RPMI8226 (cell line): ENCODE measurements at places on chromosomes 4 and X.

GRCh38 chr4:62399242-62399641 is 1199.1 kb downstream of the ADGRL3 start:
- DNase-seq: peak; percentile 3

- no peak for DNase-seq
Measured at GRCh38 chrX:103722505-103722904, 11.8 kb downstream of the TMEM31 start.

GRCh38 chrX:154714925-154715324 is 36.0 kb downstream of the GAB3 start:
- peak; percentile 59 for DNase-seq

- DNase-seq: no peak
Measured at GRCh38 chr4:140854168-140854567, 98.0 kb upstream of the TBC1D9 start.

GRCh38 chr4:138864961-138865720 is 150.4 kb upstream of the NOCT start:
- DNase-seq: no peak

- DNase-seq: peak; percentile 38
Measured at GRCh38 chr4:48109413-48110263, 24.4 kb downstream of the TXK start.

- DNase-seq: no peak
Measured at GRCh38 chr4:148025981-148026380, 294.1 kb downstream of the ARHGAP10 start.

DNA sequence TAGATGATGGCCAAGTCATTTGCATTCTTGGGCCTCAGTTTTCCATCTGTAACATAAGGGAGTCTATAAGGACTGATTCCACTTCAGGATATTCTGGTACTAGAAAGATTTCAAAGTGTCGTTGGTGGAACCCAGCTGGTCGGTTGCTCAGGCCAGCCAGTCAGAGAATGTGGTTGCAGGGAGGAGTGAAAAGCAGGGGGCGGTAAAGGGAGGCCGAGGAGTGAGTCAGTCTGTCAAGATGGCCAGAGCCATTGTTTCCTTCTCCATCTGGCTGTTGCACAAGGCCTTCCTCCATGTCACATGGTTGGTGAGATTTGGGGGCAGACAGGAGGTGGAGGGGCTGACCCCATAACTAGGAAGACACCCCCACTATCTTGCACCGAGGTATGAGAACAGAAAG is 38.2 kb downstream of the STARD8 start:
- DNase-seq: peak; percentile 32

DNA sequence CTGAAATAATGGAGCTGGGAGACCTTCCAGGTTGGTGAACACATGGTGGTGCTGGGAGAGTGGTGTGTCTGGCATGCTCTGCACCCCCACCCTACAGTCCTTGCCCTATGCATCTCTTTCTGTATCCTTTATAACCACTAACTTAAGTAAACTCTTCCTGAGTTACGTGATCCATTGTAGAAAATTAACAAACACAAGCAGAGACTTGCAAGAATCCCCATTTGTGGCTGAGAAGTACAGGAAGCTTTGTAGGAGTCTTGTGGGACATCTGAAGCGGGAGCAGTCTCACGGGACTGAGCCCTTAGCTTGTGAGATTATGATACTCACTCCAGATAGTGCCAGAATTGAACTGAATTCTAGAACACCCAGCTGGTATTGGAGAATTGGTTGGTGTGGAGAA is 14.3 kb upstream of the FAM13A start:
- DNase-seq: no peak

GRCh38 chr4:72218953-72219352 is 187.2 kb downstream of the NPFFR2 start:
- no peak for DNase-seq

- DNase-seq: no peak
Measured at GRCh38 chr4:6453688-6453990, 18.8 kb downstream of the PPP2R2C start.

- no peak for DNase-seq
Measured at GRCh38 chr4:13750594-13750993, 123.1 kb upstream of the BOD1L1 start.

DNA sequence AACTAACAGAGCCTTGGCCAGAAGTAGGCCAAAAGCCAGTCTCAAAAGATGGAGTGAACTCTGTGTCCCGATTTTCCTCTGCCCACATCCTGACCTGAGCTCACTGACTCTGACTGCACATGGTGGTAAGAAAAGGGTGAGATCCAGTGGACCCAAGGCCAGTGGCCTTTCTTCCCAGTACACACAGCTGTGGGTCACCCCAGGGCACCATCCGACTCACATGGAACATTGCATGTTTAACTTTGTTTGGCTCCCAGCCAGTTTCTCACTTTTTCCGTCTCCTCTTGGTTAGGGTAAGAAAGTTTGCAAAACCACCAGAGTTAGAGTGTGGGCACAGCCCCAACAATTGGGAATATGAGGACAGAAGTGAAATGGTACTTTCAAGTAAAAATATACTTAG is 69.8 kb downstream of the GAB1 start:
- DNase-seq: peak; percentile 77

DNA sequence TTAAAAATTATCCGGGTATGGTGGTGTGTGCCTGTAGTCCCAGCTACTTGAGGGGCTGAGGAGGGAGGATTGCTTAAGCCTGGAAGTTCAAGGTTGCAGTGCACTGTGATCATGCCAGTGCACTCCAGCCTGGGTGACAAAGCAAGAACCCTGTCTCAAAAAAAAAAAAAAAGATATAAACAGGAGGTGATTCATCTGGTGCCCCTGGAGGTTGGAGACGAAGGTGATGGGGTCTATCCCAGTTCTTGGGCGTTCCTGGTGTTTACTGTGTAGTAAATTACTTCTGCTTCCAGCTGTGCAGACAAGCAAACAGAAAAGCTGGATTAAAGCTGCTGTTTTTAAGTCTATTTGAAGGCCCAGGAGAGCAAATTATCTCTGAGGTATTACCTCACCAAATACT is 19.9 kb downstream of the GPKOW start:
- no peak for DNase-seq

DNA sequence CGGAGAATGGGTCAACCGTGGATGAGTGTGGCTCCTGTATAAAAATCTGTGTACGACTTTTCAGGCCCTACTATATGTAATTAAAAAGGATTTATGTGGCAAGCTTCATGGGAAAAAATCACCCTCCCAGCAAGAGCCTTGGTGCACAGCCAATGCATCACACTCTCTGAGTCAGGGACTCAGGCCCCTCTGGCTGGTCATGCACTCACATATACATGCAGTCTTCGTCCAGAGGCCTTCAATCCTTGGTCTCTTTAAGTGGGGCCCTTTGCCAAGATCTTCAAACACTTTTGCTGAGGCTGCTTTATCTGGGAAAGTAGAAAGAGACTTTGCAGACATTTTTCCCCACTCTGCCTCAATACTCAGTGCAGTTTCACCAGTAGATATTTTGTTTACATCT is 311.4 kb upstream of the FSTL5 start:
- DNase-seq: no peak

GRCh38 chr4:161448550-161449180 is 715.1 kb downstream of the FSTL5 start:
- DNase-seq: no peak

DNA sequence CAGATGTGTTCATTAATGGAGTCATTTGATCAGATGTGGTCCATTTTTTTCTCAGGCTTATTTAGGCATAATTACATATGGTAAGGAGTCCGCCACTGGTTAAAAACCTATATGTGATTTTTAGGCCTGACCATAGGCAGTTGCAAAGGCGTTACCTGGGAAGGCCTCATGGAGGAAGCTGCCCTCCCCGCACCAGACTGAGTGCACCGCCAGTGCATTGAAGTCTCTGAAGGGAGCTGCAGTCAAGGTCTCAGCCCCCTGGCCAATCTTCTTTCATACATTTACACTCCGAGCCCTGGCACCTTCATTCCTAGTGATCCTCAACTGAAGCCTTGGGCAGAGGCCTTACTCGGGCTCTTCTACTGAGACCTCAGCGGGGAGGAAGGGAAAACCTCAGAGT is 898.2 kb upstream of the AGA start:
- no peak for DNase-seq

- no peak for DNase-seq
Measured at GRCh38 chr4:28443371-28443770, 1582.7 kb downstream of the STIM2 start.

DNA sequence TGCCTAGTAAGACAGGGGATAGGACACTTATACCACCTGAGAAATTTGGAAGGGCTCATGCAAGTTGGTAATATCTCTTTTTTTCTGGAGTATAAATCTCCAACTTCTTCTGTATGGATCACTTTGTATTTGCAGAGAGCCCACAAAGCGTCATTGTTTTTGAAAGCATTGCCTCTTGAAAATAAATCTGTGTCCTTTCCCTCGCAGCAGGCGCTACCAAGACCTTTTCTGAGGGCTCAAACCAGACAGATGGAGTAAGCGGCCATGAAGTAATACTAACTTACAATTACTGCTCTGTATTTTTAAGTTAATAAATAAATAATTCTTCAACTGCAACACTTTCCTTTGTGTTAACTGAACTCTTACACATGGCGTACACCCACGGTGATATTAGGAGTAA is 56.0 kb upstream of the FBXW7 start:
- no peak for DNase-seq

- no peak for DNase-seq
Measured at GRCh38 chr4:185054886-185055285, 36.6 kb downstream of the HELT start.

- DNase-seq: no peak
Measured at GRCh38 chr4:54800831-54801530, 143.2 kb downstream of the KIT start.

DNA sequence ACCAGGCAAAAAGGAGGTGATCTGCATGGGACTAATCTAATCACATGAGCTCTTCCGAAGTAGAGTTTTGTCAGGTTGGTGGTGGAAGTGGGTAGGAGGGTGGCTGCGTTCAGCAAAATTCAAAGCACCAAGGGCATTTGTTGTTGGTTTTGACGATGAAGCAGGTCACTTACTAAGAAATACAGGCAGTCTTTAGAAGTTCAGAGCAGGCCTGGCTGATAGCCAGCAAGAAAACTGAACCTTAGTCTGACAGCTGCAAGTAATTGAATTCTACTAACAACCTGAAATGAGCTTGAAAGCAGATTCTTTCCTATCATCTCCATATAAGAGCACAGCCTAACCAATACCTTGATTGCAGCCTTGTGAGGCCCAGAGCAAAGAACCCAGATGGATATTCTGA is 505.8 kb downstream of the KLHL13 start:
- no peak for DNase-seq

DNA sequence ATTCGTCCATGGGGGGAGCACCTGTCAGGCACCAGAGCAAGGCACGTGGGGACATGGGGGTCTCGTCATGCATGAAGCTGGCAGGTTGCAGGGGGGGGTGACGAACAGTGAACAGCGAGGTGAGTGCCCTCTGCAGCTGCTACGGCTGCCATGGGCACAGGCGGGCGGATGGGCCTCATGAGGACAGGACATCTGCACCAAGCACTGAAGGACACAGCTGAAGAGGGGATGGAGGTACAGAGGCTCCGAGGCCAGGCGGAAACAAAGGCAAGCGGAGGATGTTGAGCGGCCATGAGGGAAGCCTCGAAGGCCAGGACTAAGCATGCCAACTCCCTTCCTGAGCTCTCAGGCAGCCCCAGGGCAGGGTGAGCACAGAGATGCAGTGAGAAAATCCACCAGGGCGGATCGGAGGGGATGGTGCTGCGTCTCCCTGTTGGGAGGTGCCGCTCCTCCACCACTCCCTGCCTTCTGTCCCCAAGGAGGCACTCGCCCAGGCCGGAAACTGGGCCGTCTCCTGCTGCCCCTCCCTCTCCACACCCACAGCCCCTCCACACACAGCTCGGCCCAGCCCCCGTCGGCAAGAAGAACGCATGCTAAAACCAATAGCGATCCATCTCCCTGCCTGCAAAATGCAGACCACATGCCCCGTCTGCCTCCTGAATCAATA is 24.6 kb downstream of the ABLIM2 start:
- DNase-seq: no peak

- no peak for DNase-seq
Measured at GRCh38 chrX:79604364-79604763, 237.2 kb upstream of the ITM2A start.

DNA sequence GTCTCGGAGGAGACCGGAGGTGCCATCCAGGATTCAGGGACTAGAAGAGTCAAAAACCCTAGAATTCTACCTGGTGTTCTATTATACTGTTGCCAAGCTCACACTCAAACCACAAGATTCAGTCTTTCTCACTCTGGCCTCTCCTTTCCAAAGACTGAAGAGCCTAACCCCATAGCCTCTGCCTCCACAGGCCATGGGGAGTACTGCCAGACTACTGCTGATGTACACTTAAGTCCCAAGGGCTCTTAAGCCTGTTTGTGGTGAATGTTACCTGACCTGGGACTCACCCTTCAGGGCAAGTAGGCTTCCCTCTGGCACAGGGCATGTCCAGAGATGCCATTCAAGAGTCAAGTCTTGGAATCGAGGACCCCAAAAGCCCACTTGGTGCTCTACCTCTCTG is 58.9 kb upstream of the IRS4 start:
- no peak for DNase-seq

DNA sequence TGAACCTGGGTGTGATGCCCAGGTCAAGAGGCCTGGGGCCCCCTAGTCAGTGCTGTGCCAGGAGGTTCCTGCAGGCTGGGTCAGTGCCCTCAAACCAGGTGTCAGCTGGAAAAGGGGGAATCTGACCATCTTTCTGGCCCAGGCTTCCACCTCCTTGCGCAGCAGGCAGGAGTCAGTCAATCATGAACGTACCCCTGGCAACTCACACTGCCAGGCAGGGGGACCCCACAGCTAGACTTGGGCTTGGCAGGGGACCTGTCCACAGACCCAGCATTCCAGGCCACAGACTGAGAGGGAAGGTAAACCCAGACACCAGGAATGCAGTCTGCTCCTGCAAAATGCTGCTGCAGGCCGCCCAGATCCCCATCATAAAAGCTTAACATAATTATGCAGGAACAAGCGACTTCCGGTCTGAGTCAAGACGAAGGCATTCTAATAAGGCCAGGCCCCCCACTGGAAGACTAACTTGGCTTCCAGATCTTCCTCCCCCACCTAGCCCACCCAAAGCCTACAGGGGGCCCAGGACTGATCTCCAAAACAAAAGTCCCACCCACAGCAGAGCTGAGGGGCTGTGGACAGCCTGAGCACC is 156.3 kb downstream of the BCOR start:
- no peak for DNase-seq

DNA sequence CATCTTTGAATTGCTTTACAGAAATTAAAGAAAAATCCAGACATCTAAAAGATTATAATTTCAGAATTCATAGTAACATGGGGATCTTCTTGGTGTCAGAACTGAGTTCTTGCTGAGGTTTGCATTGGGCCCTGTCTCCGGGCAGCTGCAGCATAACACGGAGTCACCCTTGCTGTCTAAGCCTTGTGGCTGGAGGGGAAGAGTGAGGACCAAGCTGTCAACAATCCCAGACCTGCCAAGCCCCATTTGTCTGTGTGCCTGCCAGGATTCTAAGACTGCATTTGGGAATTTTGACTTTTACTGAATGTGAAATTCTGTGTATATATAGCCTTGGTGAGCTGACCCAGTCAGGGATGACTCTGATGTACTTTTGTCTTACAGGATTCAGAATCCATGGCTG is 25.2 kb upstream of the NAP1L5 start:
- no peak for DNase-seq

- no peak for DNase-seq
Measured at GRCh38 chr4:91147067-91147466, 1019.9 kb downstream of the CCSER1 start.
